ENCODE measurements at places on chromosomes 4 and X. TPM values are rescaled to one million over a fixed set of nuclear protein-coding genes. Genes with fewer than 3 reads are reported as not detected.
A peak's percentile ranks its signal among the peaks of the same experiment; 100 is the strongest.

The FAM9B gene
- not detected for total RNA-seq

The PJA1 gene
- 15.5 TPM for total RNA-seq

The BANK1 gene
- not detected for total RNA-seq

The CRMP1 gene
- total RNA-seq = not detected

- no peak for DNase-seq
Observed at GRCh38 chrX:14963447-14964236, 90.4 kb downstream of the MOSPD2 start.

DNA sequence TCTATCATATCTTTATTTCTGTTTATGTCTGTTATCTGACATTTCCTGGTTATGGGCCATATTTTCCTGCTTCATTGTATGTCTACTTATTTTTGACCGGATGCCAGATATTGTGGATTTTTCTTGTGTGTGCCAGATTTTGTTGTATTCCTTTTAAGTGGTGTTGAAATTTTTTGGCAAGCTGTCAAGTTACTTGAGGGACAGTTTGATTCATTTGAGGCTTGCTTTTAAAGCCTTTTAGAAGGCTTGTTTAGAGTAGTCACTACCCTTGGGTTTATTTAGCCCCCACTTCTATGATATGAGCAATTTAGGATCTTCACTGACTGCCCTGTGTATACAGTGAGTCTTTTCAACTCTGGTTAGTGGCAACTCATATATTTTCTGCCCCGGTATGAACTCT lies 29.2 kb upstream of the NPY2R start:
- DNase-seq = no peak

- DNase-seq = peak; percentile 71
Observed at GRCh38 chrX:12967711-12968465, 7.0 kb upstream of the TMSB4X start.

The MAOA gene
- total RNA-seq = 1.8 TPM

The PSAPL1 gene
- total RNA-seq = not detected

DNA sequence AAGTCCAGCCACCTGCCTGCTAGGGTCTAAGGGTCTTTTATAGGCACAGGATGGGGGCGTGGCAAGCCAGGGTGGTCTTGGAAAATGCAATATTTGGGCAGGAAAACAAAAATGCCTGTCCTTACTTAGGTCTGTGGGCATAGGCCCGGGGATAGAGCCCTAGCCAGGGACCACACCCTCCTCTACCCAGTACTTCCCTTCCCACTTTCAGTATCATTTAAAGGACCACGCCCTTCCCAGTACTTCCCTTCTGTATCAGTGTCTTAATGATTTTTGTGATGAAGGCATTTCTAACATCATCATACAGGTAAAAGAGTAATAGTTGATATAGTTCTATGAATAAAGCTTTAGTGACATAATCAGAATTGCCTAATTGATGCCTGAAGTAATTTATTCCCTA lies 11.4 kb downstream of the BANK1 start:
- DNase-seq = no peak

GRCh38 chrX:133468051-133468450 lies 52.8 kb upstream of the GPC4 start:
- no peak for DNase-seq

- DNase-seq = no peak
Observed at GRCh38 chr4:42364266-42365053, 32.8 kb upstream of the SHISA3 start.

- DNase-seq = no peak
Observed at GRCh38 chr4:90234916-90235547, 107.8 kb downstream of the CCSER1 start.

DNA sequence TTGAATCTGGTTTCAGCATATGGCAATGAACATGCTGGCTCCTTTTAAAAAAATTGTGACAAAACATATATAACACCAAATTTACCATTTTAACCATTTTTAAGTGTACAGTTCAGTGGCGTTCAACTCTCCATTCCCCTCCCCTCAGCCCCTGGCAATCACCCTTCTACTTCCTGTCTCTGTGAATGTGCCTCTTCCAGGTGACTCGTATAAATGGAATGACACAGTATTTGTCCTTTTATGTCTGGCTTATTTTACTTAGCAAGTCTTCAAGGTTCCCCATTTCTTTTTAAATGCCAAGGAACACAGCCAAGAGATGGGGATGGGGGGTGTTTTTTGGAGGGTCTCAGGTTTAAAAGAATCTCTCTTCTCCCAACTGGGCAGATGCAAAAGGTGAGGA lies 35.4 kb upstream of the BCLAF3 start:
- DNase-seq = no peak
